Effector memory CD8-positive, alpha-beta T cell (primary cell): ENCODE measurements at places on chromosomes 4 and X.

- no peaks in the 10 kb centered on the region for H3K36me3 ChIP-seq
- no peak for DNase-seq
- H3K4me1 ChIP-seq, result no peaks in the 10 kb centered on the region
- peak overlapping the region; percentile 55 for H3K4me3 ChIP-seq
- H3K27ac ChIP-seq, result peak overlapping the region; percentile 53
Observed at GRCh38 chrX:87901060-87901459, 383.5 kb downstream of the KLHL4 start.

DNA sequence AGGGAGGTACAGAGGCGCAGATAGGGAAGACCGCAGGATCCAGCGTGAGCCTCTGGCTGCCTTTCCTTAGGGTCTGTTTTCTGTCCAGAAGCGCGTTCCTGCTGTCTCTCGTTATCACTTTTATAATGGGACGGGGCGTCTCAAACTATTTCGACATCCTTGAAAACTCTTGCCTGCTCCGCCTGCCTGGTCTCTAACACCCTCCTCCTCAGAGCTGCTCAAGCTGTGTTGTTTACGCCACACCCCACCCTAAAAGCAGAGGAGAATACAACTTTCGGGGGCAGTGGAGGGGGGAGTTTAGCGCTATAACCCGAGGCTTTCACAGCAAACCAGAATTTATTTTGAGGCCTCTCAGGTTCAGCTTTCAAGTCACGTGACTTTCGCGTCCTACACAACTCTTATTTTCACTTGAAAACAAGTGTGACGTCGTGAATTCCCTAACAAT, 646 bp upstream of the FAM3A start:
- H3K27ac ChIP-seq, result peak overlapping the region; percentile 67
- DNase-seq, result no peak
- no peaks in the 10 kb centered on the region for H3K27me3 ChIP-seq
- H3K4me3 ChIP-seq, result peak overlapping the region; percentile 82
- H3K4me1 ChIP-seq, result peaks cover 15% of the 10 kb centered on the region
- H3K36me3 ChIP-seq, result peaks cover 3% of the 10 kb centered on the region

DNA sequence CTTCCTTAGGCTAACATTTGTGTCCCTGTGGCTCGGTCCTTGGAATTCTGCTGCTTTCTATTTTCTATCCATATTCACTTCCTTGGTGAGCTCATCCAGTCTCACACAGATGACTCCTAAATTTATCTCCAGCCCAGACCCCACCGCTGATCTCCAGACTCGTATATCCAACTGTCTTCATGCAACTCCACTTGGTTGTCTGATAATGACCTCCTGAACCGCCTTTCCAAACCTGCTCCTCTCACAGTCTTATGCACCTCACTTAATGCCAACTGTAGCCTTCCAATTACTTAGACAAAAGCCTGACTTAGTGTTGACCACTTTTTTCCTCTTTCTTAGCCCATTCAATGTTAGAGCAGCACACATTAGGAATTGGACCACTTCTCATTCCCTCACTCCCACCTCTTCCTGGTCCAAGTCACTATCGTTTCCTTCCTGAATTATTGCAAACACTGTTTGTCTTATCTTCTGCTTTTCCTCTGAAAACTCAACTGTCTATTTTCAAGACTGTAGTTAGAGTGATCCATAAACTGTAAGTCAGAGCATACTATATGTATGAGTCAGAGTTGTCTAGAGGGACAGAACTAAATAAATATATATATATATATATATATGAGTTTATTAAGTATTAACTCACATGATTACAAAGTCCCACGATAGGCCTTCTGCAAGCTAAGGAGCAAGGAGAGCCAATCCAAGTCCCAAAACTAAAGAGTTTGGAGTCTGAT, 292.5 kb downstream of the UNC5C start:
- peaks cover 3% of the 10 kb centered on the region for H3K36me3 ChIP-seq
- no peaks in the 10 kb centered on the region for H3K4me1 ChIP-seq
- no peak for DNase-seq
- no peaks in the 10 kb centered on the region for H3K27me3 ChIP-seq
- no peak overlapping the region for H3K4me3 ChIP-seq
- no peak overlapping the region for H3K27ac ChIP-seq

DNA sequence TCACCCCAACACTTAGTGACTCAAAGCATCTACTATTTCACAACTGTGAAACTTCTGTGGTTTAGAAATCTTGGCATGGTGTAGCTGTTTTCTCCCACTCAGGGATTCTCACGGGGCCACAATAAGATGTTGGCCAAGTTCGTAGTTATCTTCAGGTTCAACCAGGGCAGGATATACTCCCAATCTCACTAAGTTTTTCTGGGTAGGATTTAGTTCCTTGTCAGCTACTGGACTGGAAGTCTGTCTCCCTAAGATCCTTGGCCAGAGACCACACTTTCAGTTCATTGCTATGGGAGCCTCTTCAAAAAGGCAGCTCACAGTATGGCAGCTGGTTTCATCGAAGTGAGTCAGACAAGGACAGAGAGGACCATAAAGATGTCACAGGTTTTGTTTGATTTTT, 111.7 kb upstream of the PDHA2 start:
- H3K27me3 ChIP-seq, result no peaks in the 10 kb centered on the region
- no peak overlapping the region for H3K4me3 ChIP-seq
- no peaks in the 10 kb centered on the region for H3K4me1 ChIP-seq
- no peaks in the 10 kb centered on the region for H3K36me3 ChIP-seq
- no peak overlapping the region for H3K27ac ChIP-seq
- DNase-seq, result no peak

DNA sequence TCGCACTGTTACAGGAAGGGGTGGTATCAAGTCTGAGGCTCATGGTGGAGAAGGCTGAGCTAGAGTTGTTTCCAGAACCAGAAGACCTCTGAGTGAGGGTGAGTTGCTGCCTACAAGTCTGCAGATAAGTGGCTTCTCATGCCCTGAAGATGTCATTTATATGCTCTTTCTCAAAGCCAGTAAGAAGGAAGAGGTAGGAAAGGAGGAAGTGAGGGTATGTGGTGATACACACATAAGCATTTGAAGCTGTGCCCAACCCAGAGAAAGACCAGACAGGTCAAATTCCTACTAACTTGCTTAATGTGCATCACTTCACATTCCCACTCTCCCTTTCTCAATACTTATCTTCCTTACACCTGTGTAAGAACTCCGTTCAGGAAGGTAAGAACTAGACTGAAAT, at the start of gene PPBP:
Gene PPBP (minus strand): TSS at position 130 of the 400 bp plus-strand sequence. CDS start 87 bp downstream, at position 43.
- H3K27ac ChIP-seq, result no peak within 1 kb of the TSS
- H3K27me3 ChIP-seq, result no peaks in the 10 kb centered on the region
- H3K36me3 ChIP-seq, result peaks cover 4% of the 10 kb centered on the region
- no peaks in the 10 kb centered on the region for H3K4me1 ChIP-seq
- no peak for DNase-seq

DNA sequence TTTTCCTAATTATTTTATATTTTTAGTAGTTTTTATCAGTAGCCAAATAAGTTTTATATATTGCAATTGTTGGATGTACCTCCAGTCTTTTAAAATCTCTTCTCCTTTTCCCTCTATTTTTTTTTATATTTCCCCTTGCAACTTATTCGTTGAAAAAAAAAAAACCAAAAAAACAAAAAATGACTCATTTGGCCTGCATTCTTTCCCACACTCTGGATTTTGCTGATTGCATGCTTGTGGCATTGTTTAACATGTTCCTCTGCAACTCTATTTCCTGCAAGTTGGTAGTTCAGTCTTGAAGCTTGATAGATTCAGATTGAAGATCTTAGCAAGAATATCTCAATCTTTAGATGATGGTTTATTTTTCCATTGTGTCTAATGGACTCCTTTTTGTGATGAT, 260.6 kb upstream of the BOD1L1 start:
- H3K36me3 ChIP-seq, result no peaks in the 10 kb centered on the region
- no peaks in the 10 kb centered on the region for H3K27me3 ChIP-seq
- no peak for DNase-seq
